ENCODE measurements at places on chromosomes 5 and 9.

GRCh38 chr5:32231929-32232328 is 57.8 kb upstream of the GOLPH3 start:
- no peak for ATAC-seq

DNA sequence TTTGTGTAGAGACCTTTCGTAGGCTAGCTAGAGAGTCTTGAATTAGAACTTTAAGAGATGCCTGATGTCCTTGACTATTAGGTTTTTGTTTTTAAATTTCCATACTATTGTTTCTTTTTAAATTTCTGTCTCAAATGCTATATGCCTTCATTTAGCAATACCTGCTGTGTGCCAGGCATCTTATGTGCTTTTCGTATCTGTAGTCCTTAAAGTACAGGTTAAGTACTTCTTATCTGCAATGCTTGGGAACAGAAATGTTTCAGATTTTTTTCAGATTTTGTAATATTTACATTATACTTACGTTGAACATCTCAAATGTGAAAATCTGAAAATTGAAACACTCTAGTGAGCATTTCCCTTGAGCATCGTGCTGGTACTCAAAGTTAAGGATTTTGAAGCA is 49.0 kb downstream of the IPO11 start:
- no peak for ATAC-seq

DNA sequence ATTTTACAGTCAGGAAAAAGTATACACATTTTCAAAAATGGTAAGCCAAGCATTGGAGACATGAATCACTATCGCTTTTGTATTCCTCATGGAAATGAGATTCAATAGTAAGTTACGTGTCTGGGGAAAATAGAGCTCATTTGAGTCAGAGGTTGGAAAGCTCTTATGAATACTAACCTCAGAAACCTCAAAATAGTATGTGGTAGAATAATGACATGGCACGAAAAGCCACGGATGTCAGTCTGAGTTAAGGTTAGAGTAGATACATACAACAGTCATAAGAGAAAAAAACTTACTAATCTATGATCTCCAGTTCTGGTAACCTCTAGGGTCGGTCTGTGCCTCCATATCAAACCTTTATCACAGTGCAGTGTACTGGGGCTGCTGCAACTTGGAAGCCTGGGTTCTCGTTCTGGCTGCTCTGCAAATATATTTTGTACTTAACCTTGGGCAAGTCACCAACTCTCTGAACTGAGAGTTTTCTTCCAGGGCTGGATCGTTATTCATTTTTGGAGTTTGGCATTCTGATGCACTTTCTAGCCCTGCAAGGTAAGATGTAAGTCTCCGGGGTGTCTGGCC is 31.8 kb downstream of the MAP1B start:
- peak; percentile 94 for ATAC-seq

DNA sequence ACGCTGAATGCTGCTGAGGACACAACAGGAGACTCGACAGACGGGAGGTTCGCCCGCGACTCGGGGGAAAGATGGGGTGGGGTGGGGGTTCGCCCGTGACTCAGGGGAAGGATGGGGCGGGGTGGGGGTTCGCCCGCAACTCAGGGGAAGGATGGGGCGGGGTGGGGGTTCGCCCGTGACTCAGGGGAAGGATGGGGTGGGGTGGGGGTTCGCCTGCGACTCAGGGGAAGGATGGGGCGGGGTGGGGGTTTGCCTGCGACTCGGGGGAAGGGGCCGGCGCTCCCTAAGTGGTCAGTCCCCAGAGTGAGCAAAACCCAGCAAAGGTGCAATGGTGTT is 2.2 kb downstream of the LCN6 start:
- ATAC-seq = no peak

- ATAC-seq = no peak
These were observed 3.2 kb downstream of the ST6GALNAC4 start for GRCh38 chr9:127913682-127914081.

- ATAC-seq = peak; percentile 87
These were observed 14.0 kb downstream of the SEC61B start for GRCh38 chr9:99235926-99236634.

- ATAC-seq = no peak
These were observed 16.8 kb upstream of the SPATA31D1 start for GRCh38 chr9:81971727-81972126.

- ATAC-seq = no peak
These were observed 1.2 kb downstream of the PDLIM7 start for GRCh38 chr5:177496070-177496726.

DNA sequence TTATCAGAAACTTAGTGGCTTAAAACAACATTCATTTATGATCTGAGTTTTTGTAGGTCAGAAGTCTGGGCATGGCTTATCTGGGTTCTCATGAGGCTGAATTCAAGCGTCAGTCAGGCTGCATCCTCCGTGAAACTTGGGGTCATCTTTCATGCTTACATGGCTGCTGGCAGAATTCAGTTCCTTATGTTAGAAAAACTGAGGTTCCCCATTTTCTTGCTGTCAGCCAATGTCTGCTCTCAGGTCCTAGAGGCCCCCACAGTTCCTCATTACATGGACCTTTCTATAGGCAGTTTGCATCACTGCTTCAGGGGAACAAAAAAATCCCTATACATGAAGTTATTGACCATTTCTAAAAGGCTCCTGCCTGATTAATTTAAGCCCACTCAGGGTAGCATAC is 83.8 kb upstream of the NMUR2 start:
- ATAC-seq = no peak

GRCh38 chr9:108468364-108468763 is 387.4 kb downstream of the ACTL7B start:
- no peak for ATAC-seq

GRCh38 chr9:126108240-126108639 is 218.4 kb upstream of the MVB12B start:
- ATAC-seq = no peak

GRCh38 chr5:2103940-2104339 is 221.2 kb upstream of the IRX4 start:
- no peak for ATAC-seq

GRCh38 chr9:38017149-38017884 is 51.7 kb downstream of the SHB start:
- no peak for ATAC-seq
